Choroid plexus epithelial cell (primary cell): ENCODE measurements at places on chromosomes 13 and 19.

- DNase-seq, result no peak
These were observed 16.8 kb upstream of the ADGRE2 start for GRCh38 chr19:14795078-14795721.

DNA sequence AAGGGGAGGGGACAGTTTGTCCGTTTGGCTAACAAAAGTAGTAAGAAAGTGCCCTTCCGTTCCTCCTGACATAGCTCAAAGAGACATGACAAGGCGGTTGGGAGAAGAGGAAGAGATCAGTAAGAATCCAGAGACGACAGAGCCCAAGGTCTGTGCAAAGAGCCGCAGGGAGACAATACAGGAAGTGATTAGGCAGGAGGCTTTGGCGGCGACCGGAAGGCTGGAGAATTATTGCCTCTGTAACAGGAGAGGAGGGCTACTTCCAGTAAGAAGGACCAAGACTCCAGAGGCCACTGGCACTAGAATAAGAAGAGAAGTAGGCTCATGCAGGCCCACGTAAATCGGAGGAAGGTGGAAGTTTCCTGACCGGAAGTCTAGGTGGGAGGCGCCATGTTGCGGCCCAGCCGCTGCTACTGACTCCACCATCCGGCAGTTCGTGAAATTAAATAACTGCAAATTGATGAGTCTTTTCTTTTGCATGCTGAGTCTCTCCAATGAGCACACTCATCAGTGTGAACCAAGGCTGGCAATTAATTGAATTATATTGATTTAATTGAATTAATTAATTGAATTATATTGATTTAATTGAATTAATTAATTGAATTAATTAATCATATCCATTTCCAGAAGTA lies 9.9 kb downstream of the RFX2 start:
- DNase-seq, result no peak

DNA sequence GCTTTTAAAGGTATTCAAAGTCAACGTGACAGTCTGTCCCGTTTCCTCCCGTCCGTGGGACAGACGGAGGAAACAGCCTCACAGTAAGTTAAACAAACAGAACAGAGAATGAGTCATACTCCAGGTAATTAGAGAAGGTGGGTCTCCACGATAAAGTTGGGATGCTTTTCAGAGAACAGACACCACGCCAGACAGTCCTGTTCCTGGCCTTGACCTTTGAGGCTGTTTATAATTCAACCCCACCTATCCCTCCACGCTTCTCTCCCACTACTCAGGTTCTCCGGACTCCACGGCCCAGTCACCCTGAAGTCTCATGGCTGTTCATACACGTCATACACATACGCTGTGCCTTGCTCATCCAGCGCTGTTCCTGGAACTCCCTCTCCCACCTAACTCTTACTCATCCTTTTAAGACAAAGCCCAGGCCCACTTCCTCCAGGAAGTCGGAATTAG lies 42.5 kb downstream of the ARHGEF18 start:
- DNase-seq, result peak; percentile 58

DNA sequence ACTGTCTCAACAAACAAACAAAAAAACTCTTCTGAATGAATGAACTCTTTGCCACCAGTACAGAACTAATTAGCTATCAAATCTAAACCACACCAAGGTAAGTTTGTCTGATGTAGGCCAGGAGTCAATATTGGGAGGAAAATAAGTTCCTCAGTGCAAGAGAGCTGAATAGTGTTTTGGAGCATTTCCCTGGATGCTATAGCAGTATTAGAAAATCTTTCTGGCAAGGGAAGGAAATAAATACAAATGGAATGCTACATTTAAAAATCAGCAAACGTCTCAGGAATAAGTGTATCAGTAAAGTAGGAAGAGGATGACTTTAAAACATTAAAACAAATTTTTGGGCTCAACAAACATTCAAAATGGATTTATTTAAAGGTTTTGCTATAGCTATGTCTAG lies 81.3 kb upstream of the TMTC4 start:
- no peak for DNase-seq

GRCh38 chr19:48340995-48341394 lies 15.6 kb downstream of the EMP3 start:
- peak; percentile 38 for DNase-seq

DNA sequence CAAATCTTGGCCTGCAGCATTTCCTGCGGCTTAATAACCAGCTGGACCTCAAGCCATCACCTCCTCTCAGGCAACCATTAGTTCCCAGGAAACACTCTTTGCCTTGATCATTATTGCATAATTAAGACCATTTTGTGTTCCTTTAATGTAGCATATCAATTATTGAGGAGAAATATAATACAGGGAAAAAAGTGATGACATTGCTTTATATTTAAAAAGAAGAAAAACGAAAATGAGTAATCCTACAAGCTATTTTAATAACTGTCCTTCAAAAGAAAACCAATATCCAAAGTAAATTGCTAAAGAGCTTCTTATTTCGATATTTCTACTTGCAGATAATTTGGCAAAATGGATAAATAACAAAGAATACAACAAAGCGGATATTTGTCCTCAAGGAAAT lies 1084.7 kb downstream of the EFNB2 start:
- no peak for DNase-seq

GRCh38 chr13:45228002-45228401 lies 27.2 kb upstream of the KCTD4 start:
- DNase-seq, result no peak

DNA sequence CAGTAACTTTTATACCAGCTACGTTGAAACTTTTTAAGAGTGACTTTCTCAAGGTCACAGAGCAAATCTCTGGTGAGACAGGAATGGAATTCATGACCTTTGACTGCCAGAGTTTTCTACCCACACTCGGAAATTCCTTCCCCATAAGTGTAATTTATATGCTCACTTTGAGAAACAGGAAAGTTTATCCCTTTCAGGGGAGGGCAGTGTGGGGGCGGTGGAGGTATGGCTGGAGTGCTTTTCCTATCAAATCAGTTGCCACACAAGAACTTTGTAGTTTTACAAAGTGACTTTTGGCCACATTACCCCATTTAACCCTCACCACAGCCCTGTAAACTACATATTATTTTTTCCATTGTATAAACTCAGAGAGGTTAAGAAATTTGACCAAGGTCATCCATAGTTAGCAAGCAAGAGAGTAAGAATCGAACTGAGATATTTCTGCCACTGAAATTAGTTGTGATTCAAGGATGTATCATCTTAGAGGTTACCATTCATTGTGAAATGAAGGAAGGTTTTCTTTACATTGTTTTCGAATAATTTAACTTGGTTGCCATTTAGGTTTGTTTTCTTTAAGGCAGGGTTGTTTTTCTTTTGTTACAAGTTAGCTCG lies 5.9 kb downstream of the KLF12 start:
- DNase-seq, result peak; percentile 83

DNA sequence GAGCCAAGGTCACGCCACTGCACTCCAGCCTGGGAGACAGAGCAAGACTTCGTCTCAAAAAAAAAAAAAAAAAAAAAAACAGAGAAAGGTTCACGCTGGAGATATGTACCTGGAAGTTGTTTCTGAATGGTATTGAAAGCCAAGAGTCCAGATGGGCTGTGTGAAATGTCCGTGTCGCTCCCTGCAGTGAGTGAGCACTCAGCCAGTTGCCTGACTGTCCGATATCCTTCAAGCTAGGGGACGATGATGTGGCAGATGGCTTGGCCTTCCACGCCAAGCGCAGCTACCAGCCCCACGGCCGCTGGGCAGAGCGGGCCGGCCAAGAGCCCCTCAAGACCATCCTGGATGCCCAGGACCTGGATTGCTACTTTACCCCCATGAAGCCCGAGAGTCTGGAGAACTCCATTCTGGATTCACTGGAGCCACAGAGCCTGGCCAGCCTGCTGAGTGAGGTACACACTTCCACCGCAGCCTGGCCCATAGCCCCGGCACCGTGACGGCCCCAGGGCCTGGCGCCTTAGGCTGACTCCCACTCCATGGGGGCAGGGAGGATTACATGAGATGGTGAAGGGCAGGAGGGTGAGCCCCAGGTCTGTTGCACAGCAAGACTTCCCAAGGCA lies 11.7 kb upstream of the OVOL3 start:
- DNase-seq, result no peak

GRCh38 chr13:108787700-108788414 lies 158.4 kb downstream of the MYO16 start:
- DNase-seq, result no peak

DNA sequence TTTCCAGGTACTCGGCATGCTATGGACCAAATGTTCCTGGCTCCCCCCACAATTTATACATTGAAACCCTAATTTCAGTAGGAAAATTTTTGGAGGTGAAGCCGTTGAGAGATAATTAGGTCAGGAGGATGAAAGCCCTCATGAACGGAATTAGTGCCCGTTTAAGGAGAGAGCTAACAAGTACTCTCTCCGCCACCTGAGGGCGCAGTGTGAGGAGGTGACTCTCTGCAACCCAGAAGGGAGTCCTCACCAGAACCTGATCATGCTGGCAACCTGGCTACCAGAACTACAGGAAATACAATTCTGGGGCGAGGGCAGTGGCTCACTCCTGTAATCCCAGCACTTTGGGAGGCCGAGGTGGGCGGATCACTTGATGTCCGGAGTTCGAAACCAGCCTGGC lies 397.8 kb downstream of the SLITRK5 start:
- DNase-seq, result no peak
